ENCODE measurements at places on chromosomes 2 and 18.
A peak's percentile ranks its signal among the peaks of the same experiment; 100 is the strongest.

DNA sequence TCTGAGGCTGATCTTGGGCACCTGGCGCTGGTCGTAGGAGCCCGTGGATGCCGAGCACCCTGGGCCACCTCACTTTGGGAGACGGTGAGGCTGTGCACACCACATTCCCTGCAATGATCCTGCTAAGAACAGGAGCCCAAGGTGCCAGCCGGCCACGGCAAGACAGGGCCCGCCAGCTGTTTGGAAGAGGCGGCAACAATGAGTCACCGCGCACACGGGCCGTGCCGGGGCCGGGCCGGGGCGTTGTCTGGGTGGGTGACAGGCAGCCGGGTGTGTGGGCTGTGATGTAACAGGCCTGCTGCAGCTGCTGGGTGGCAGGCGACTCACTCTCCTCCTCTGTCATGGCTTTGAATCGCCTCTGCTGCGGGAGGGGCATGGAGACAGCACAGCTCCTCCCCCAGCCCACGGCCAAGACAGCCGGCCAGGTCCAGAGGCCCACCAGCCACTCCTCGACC is 49.7 kb upstream of the ODC1 start:
- peak; percentile 58 for DNase-seq

- DNase-seq: no peak
These were observed 204.0 kb downstream of the PARD3B start for GRCh38 chr2:204749319-204749718.

- no peak for DNase-seq
These were observed 114.0 kb upstream of the SLC39A10 start for GRCh38 chr2:195543063-195543462.

DNA sequence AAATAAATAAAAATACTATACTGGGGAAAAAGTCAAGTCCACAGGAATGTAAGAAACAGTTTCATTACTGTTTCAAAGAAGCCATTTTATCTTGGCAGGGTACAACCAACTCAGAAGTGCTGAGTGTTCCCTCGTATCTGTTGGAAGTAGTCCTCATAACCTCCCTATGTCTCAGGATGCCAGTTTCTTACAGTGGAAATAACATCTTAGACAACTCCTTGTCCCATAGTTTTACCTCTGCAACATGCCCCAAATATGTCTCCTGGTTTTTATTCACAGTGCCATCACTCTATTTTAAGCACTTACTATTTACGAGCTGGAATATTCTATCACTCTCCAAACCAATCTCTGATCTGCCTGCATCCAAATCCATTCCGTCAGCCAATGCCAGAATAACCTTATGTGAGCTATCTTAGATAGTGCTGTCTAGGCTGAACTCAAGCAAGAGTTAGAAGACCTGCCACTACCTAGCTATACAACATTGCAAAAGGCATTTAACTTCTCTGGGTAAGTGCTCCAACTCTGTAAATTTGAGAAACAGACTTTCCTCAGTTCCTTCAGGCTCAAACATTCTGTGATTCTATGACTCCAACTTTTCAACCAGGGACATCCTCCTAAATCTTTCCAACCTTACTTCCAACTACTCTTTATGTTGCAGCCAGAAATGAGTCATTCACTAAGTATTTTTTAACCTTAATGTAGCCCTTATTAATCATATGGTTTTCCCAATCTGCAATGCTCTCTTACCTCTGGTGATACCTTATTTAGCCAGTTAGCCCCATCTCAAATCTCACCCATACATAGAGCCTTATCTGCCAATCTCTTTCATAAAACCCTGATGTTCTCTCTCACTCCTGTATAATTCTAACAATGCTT is 66.7 kb downstream of the RTN4 start:
- DNase-seq: no peak

GRCh38 chr2:27219091-27219490 is 1.9 kb downstream of the CAD start:
- DNase-seq: no peak

DNA sequence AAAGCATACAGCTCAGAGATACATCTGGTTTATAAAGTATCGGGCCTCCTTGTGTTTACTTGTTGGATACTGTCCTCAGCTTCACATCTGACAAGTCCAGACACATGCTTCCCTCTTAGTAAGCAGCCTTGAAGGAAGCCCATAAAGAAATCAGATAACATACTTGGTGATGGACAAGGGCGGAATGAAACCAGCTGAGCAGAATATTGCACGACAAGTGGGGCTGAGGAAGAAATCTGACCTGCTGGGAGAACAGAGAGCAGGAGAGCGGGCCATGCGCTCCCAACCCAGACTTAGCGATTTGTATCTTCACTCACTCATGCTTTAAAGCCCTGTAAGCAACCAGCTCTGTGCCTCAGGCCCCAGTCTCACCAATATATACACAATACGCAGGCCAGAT is 208.4 kb downstream of the CDH20 start:
- no peak for DNase-seq

DNA sequence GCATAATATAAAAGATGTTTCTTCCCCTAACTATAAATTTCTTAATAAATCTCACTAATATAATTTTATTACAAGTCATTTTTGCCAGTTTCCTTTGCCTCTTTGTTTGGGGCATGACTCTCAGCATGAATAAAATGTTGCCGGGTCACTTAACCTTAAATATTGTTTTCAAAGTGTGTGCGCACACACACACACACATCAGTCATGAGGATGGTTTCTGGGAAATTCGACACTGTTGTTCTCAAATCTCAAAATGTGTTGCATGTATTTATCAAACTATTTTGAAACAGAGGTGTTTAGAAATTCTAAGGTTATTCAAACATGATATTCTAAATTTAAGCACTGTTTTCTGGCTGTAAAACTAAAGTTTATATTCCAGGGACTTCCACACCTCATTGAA is 31.5 kb downstream of the FAP start:
- DNase-seq: no peak

DNA sequence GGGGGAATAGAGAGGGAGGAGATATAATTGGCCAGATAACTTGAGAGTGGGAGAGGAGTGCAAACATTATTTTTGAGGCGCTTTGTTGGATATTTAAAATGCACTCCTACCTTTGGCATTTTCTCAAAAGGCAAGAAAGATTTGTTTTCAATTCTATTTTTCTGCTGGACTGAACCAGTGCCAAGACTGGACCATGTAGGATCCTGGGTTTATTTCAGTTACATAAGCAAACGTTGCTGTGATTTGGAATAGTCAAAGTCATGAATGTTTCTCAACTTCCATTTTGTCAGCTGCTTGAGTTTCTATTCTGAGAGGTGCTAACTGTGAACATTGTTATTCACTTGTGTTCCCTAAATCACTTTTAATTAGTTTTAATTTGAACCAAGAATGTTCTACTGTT is 8.9 kb upstream of the CHRNA1 start:
- no peak for DNase-seq

DNA sequence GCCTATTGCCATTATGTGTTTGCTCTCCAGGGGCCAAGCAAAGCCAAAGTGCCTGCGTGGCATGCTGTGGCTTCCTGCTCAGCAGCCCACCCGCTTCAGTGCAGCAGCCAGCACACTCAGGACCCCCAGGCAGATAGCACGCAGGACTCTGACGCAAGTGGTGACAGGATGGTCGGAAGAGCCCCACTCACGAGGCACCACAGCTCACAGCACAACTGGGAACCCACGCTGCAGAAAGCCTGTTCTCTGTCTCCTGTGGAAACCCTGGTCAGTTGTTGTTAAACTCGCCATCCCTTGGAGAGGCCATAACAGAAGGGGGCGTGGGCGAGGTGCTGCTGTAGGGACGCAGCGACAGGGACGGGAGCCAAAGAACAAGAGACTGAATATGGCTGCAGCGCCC is 76.4 kb downstream of the HDAC4 start:
- no peak for DNase-seq

GRCh38 chr2:167981945-167982344 is 265.4 kb downstream of the STK39 start:
- no peak for DNase-seq

GRCh38 chr2:107681936-107682335 is 144.8 kb upstream of the RGPD4 start:
- no peak for DNase-seq

DNA sequence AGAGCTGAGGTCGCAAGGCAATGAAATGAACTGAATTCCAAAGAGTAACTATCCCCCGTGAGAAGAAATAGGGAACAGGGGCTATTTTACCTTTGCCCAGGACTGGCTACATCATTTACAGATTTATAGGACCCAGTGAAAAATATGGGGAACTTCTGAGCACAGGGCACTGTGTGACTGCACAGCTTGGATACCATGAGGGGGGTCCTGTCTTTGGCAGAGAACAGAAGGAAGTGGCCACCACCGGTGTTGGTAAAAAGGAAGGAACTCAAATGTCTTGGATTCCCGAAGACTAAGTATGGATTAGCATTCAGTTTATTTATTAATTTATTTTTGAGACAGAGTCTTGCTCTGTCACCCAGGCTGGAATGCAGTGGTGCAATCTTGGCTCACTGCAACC is 119.6 kb downstream of the B3GNT2 start:
- no peak for DNase-seq

DNA sequence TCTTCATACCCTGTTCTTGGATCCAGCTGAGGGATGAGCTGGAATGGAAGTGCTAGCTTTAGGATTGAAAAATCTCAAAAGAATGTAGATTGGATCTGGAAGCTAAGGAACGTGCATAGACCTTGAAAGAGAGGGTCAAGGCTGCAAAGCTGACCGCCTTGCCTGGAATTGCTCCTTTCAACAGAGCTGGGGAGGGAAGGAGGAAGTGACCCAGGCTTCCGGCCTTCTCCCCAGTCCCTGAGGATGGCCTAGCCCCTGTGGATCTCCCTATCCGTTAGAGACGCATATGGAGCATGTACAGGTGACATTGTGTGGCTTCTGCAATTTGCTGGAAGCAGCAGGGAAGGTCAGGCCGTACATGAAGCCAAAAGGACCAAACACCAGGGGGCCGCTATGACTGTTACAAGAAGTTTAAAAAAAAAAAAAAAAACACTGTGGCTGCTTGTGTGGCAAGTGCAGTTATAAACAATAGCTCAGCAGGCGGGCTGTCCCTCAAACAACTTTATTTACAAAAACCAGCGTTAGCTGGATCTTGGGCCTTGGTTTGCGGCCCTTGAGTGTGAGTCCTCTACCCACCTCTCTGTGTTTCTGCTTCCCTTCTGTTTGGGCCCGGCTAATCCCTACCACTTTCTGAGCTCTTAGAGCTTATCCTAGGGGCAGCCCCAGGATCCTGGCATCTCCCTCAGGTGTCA is 227.6 kb downstream of the SEPTIN10 start:
- DNase-seq: no peak

- DNase-seq: no peak
These were observed 8.7 kb upstream of the DSG2 start for GRCh38 chr18:31489311-31489710.

DNA sequence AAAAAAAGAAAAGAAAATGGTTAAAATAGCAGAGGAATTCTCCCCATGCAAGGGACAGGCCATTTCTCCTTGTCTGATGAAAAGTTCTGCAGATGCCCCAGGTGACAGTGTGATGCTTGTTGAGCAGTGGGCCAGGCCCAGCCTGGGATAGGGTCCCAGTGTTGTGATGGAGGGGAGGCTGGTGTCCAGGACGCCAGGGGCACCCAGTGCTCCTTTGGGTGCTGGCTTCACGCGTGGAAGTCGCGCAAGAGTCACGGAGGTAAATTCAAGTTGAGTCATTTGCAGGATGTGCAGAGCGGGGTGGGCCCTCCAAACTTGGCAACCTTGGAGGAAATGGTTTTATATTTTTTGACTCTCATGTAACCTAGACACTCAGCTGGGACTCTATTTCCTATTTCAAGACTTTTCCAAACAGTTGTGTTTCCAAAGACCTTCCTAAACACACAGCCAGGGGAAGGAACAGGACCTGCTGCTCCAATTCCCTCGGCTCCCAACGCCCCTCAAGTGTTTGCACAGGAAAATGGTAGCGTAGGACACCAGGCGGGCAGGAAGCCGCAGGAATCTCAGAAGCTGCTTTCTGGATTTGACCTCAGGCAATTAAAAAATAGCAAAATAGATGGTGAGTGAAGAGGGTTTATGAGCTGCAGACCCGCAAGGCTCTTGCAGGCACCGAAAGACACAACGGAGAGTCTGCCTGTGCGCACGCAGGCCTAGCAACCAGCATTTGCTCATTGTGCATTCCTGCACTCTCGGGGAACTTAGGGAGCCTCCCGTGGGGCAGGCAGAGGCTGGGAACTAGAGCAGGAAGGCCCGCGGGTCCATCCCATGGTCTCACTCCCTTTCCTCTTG is 107.1 kb upstream of the ODC1 start:
- no peak for DNase-seq

DNA sequence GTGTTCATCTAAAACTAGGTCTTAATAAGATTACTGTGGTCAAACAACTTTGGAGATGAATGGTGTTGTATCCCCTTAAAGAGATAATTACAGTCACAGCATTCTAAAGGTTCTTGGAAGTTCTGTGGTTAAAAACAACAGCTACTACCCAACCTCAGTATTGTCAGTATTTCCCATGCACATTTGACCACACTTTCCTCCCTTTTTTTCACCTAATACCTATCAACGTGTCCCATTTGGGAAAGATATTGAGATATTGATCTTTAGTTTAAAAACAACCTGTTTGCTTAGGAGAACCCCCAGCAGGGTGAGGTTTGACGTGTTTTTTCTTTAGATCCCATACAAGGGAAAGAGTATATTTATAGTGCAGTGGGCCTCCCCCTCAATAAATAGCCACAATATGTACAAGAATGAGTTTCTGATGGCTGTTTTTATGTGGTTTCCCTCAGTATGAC is 65.6 kb downstream of the WDR7 start:
- no peak for DNase-seq

- DNase-seq: no peak
These were observed 193.5 kb downstream of the MCFD2 start for GRCh38 chr2:46722142-46722541.

DNA sequence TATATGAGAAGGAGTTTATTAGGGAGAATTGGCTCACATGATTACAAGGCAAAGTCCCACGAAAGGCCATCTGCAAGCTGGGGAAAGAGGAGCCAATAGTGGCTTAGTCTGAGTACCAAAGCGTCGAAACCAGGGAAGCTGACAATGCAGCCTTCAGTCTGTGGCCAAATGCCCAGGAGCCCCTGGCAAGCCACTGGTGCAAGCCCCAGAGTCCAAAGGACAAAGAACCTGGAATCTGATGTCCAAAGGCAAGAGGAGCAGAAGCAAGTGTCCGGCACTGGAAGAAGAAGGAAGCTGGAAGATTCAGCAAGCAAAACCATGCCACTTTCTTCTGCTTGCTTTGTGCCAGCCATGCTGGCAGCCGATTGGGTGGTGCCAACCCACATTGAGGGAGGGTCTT is 74.3 kb upstream of the NPAS2 start:
- no peak for DNase-seq

- no peak for DNase-seq
These were observed 256.5 kb downstream of the CDH20 start for GRCh38 chr18:61589724-61590065.

- no peak for DNase-seq
These were observed 138.4 kb upstream of the HS6ST1 start for GRCh38 chr2:128457006-128457604.

DNA sequence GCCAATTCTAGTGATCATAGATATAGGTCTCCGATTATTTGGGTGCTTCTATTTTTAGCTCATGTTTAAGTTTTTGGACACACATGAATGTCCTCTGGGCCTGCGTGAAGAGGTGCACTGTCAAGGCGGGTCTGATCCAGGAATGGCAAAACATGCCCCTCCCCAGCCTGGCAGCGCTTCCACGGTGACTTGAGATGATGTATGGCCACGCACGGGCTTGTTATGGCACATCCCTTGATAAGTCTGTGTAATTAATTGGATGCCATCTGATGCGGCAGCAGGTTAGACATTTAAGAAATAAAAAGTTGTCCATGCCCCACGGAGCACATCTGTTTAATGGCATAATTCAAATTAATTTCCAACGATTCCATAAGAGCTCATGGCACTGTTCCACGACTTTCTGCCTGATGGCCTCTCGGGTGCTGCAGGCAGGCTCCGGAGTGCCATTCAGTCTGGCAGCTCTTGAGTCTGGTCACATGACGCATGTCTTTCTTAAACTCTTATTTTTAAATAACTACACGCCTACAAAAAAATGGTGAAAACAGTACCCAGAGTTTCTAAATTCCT is 151.4 kb downstream of the ACKR3 start:
- DNase-seq: peak; percentile 84
